ENCODE measurements at places on chromosomes 5 and 9.

DNA sequence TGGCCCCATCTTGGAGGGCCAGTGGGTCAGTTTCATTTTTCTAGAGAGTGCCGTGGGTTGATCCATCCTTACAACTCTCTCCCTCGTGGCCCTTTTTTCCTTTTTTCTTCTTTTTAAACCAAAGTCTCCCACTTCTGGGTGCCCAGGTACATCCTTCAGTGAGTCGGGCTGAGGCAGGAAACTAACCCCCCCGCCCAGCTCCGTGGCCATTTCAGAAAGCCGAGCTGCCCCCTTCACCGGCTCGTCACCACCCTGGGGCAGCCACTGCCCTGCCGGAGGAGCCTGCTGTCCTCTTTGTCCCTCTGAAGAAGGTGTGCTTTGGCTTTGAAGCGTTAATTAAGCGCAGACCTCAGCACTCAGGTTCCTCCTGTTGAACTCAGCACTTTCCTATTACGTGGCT is 5.2 kb downstream of the CFAP77 start:
- H3K36me3 ChIP-seq = no peaks in the 10 kb centered on the region
- peaks cover 67% of the 10 kb centered on the region for H3K27me3 ChIP-seq
- H3K4me1 ChIP-seq = peaks cover 12% of the 10 kb centered on the region
- H3K27ac ChIP-seq = no peak overlapping the region
- no peak overlapping the region for H3K4me3 ChIP-seq
- no peak for DNase-seq

GRCh38 chr5:174271316-174271715 is 225.8 kb downstream of the NSG2 start:
- no peaks in the 10 kb centered on the region for H3K36me3 ChIP-seq
- no peak for DNase-seq
- H3K4me1 ChIP-seq = no peaks in the 10 kb centered on the region

GRCh38 chr5:116763987-116764866 is 189.6 kb upstream of the SEMA6A start:
- no peak for DNase-seq
- no peaks in the 10 kb centered on the region for H3K36me3 ChIP-seq
- no peak overlapping the region for H3K27ac ChIP-seq
- no peak overlapping the region for H3K4me3 ChIP-seq
- H3K4me1 ChIP-seq = no peaks in the 10 kb centered on the region

- no peak overlapping the region for H3K27ac ChIP-seq
- DNase-seq = no peak
- no peak overlapping the region for H3K4me3 ChIP-seq
- H3K4me1 ChIP-seq = no peaks in the 10 kb centered on the region
- no peaks in the 10 kb centered on the region for H3K27me3 ChIP-seq
Observed at GRCh38 chr9:82538634-82539033, 524.3 kb downstream of the RASEF start.
